MCF 10A (cell line): ENCODE measurements at places on chromosomes 11 and 22. TPM values are rescaled to one million over a fixed set of nuclear protein-coding genes. Genes with fewer than 3 reads are reported as not detected.

GRCh38 chr11:127345819-127346459 lies 345.4 kb upstream of the KIRREL3 start:
- H3K27me3 ChIP-seq = no peaks in the 10 kb centered on the region
- H3K27ac ChIP-seq = no peak overlapping the region
- no peaks in the 10 kb centered on the region for H3K4me1 ChIP-seq
- peak; percentile 58 for DNase-seq

- no peaks in the 10 kb centered on the region for H3K27me3 ChIP-seq
- peaks cover 24% of the 10 kb centered on the region for H3K36me3 ChIP-seq
- H3K4me1 ChIP-seq = peaks cover 35% of the 10 kb centered on the region
- peak overlapping the region; percentile 99 for H3K4me3 ChIP-seq
- peak overlapping the region; percentile 100 for H3K27ac ChIP-seq
- DNase-seq = no peak
These were observed 728 bp downstream of the TBC1D22A start for GRCh38 chr22:46763051-46763705.

DNA sequence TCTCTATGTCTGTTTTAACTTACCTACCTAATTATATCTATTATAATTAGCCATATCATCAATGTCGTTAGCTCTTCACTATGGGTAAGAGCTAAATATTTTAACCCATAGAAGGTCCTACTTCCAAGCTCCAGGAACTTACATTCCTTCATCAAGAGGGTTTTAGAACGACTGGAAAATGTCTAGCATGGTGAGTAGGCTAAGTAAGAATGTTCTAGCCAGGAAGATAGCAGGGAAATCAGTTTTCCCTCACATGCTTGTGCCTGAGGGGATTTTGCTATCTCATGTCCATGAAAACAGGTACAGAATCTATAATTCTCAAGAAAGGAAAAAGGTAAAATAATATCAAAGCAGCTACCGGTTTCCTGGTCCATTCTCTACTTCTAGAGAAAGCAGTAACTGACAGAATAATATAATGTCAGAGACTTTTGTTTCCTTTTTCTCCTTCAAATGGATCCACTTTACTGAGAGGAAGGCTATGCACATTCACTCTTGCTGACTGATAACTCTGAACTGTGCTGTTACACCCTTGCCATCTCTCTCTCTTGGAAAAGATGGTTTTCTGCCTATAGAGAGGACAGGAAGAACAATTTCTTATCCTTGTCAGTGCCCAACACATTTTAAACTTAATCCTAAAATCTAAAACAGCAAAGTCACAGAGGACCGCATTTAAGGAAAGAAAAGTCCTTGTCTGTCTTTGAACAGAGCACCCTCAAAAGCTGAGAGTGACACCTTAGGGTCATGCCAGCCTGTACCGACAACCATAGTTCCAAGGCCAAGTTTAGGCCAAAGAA lies 67.0 kb downstream of the MAML2 start:
- H3K4me3 ChIP-seq = no peak overlapping the region
- peaks cover 35% of the 10 kb centered on the region for H3K4me1 ChIP-seq
- H3K27ac ChIP-seq = peak overlapping the region; percentile 42
- no peaks in the 10 kb centered on the region for H3K27me3 ChIP-seq

DNA sequence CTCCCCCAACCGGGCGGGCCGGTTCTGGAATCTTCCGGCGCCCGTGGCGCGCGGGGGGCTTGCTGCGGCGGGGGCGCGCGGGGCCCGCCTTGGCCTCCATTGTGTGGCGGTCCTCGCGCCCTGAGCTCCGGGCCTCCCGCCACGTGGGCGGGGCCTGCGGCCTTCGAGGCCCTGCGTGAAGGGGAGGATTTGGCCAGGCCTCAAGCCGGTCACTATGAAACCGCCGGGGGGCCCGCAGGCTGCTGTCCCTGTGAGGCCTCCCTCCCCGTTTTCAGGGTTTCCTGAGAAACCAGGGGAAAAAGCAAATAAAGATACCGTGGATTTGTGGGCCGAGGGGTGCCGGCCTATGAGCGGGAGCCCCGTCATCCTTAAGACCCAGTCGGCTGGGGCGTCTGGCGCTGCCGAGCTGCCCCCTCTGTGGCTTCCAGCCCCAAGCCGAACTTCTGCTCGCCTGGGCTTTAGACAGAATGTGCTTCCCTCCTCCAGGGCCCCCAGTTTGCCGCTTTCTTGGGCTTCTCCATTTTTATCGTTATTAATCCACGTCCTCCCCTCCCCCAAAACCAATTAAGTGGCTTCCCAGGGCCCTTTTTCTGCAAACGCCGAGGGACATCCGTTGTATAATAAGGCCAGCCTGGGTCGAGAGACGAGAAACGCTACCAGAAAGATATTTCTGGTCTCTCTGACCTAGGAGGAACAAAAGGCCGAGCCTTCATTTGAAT lies 602 bp downstream of the EWSR1 start:
- peaks cover 60% of the 10 kb centered on the region for H3K36me3 ChIP-seq
- DNase-seq = peak; percentile 48
- H3K4me1 ChIP-seq = peaks cover 39% of the 10 kb centered on the region
- H3K4me3 ChIP-seq = peak overlapping the region; percentile 88
- H3K27ac ChIP-seq = peak overlapping the region; percentile 99

- H3K27ac ChIP-seq = no peak overlapping the region
- H3K36me3 ChIP-seq = no peaks in the 10 kb centered on the region
- H3K27me3 ChIP-seq = peaks cover 11% of the 10 kb centered on the region
- H3K4me1 ChIP-seq = no peaks in the 10 kb centered on the region
- no peak for DNase-seq
These were observed 74.2 kb downstream of the KCNQ1 start for GRCh38 chr11:2518983-2519340.

DNA sequence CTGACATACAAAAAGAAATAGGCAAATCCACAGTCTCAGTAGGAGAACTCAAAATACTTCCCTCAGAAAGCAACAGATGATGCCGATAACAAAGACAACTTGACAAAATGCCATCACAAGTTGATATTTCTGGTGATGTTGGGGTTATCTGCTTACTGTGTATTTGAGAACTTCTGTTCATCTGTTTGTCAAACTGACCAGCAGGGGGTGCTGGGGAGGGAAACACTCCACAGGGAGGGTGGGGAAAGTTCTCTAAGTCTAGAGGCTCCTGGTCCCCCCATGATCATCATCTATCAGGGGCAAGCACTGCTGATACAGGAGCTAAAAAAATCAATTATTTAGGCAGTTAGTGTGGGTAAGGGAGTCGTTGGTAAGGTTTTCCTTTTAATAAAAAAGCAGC lies 19.2 kb downstream of the GLYATL1 start:
- DNase-seq = peak; percentile 41
- no peaks in the 10 kb centered on the region for H3K27me3 ChIP-seq
- H3K4me3 ChIP-seq = no peak overlapping the region
- H3K27ac ChIP-seq = no peak overlapping the region
- H3K4me1 ChIP-seq = no peaks in the 10 kb centered on the region

DNA sequence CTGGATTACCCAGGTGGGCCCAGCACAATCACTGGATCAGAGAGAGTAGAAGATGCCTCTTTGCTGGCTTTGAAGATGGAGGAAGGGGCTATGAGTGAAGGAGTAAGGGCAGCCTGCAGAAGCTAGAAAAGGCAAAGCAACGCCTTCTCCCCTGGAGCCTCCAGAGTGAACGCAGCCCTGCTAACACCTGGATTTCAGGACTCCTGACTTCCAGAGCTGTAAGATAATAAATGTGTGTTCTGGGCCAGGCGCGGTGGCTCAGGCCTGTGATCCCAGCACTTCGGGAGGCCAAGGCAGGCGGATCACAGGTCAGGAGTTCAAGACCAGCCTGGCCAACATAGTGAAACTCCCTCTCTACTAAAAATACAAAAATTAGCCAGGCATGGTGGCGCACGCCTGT lies 102.4 kb downstream of the MORC2 start:
- no peaks in the 10 kb centered on the region for H3K27me3 ChIP-seq
- peaks cover 9% of the 10 kb centered on the region for H3K36me3 ChIP-seq

DNA sequence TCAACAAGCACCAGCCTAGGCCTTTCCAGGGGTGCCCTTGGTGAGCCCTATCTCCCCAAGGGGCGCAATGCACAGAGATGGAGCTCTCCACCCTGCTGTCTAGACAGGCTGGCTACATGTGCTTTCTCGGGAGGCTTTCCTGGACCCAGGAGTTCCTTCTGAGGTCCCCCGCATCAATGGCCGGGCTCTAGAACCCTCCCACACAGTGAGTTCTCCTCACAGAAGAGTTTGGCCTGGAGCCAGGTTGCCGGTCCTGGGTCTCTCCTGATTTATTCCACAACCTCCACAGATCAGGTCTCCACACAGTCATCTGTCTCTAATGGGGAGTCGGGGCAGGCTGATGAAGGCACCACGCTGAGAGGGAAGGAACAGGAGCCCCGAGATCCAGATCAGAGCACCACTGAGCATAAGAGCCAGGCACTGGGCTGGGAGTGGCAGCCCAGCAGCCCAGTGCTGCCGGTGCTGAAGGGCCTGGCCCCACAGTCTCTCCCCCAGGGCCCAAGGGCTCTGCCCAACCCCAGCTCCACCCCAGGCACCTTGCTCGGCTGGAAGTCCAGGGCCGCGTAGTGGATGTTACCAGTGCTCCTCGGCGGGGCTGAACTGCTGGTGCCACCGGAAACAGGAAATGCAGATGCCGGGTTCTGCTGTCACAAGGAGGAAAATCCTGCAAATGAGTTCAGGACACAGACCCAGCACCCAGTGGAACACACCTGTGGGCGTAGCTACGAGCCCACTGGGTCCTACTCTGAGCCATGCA lies 44.7 kb downstream of the GAB4 start:
- no peak for DNase-seq
- H3K36me3 ChIP-seq = no peaks in the 10 kb centered on the region
- no peak overlapping the region for H3K4me3 ChIP-seq
- H3K4me1 ChIP-seq = no peaks in the 10 kb centered on the region
- H3K27me3 ChIP-seq = no peaks in the 10 kb centered on the region

DNA sequence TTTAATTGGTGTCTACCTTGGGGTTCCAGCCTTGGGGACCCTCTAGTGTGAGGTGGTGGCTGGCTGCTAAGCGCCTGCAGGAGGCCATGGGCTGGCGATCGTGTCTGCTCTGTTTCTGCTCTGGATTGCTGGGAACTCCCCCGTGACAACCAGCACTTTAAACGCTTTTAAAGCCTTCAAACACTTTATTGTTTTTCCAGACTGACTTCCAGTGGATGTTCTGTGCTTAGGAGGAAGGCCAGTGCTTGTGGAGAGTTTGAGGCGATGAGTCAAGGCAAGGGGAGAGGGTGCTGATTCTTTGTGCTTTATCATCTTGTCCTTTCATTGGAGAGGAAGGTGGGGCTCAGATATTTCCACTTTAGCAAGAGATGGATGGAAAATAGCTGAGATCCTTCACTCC lies 81.6 kb downstream of the FLI1 start:
- no peak overlapping the region for H3K27ac ChIP-seq
- no peaks in the 10 kb centered on the region for H3K36me3 ChIP-seq
- no peaks in the 10 kb centered on the region for H3K4me1 ChIP-seq

GRCh38 chr11:68033708-68034045 lies 3.2 kb downstream of the NDUFS8 start:
- no peak overlapping the region for H3K4me3 ChIP-seq
- peaks cover 27% of the 10 kb centered on the region for H3K36me3 ChIP-seq
- H3K27me3 ChIP-seq = no peaks in the 10 kb centered on the region
- no peak overlapping the region for H3K27ac ChIP-seq
- no peak for DNase-seq

DNA sequence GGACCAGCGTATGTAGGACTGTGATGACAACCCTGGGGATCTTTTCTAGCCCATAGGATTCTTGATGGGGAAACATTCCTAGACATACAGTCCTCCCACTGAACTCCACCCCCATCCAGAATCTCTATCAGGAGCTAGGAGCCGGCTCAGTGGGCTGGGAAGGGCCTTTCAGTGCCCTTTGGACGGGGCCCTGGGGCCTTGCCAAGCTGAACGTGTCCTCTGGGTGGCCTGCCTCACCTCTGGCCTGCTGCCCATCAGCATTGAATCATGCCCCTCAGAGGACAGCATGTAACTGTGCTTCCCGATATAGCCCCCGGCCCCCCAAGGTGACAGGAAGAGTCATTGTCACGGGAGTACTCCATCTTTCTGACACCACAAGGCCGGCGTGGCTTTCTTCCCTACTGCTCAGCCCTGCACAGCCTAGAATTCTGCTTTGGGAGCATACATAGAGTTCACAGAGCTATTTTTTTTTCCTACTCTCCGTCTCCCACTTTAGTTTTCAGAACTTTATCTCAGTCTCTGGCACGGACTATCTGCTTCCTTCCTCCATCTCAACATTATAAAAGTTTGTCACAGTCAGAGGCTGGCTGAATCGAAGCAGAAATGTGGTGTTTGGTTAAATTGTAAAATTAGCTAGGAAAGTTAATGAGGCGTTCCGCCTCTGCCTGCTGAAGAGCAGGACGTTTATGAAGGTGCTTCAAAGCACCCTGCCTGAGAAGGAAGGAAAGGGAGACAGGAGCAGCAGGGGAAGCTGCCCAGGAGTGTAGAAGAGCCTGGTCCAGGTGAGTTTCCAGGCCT lies 111.9 kb downstream of the ZBTB16 start:
- no peaks in the 10 kb centered on the region for H3K27me3 ChIP-seq
- DNase-seq = peak; percentile 51
- H3K4me1 ChIP-seq = peaks cover 84% of the 10 kb centered on the region
- no peak overlapping the region for H3K4me3 ChIP-seq

GRCh38 chr11:72856551-72857345 lies 42.5 kb downstream of the ATG16L2 start:
- H3K36me3 ChIP-seq = peaks cover 11% of the 10 kb centered on the region
- no peak overlapping the region for H3K4me3 ChIP-seq
- no peaks in the 10 kb centered on the region for H3K27me3 ChIP-seq
- H3K4me1 ChIP-seq = peaks cover 6% of the 10 kb centered on the region
- no peak for DNase-seq
- no peak overlapping the region for H3K27ac ChIP-seq

- no peaks in the 10 kb centered on the region for H3K27me3 ChIP-seq
- no peak for DNase-seq
- no peak overlapping the region for H3K27ac ChIP-seq
- peak overlapping the region; percentile 76 for H3K4me3 ChIP-seq
These were observed 1.4 kb downstream of the PATZ1 start for GRCh38 chr22:31344578-31345330.

DNA sequence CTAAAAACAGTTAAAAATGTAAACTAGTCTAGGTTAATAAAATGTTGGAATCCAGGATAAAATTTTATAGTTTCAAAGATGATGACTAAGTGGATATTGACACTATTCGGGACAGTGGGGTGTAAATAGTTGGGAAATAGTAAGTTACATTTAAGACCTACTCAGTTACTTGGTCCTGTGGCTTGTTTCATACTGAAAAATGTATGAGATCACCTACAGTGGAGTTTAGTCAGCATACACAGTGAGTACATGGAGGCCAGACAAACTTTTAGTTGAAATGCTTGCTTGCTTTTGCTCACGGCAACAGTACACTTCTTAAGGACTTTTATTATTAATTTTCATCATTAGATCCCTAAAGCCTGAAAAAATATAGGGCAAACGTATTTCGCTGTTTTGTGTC lies 16.1 kb downstream of the TRIM22 start:
- no peak overlapping the region for H3K27ac ChIP-seq
- peaks cover 46% of the 10 kb centered on the region for H3K36me3 ChIP-seq
- H3K27me3 ChIP-seq = no peaks in the 10 kb centered on the region
- H3K4me1 ChIP-seq = no peaks in the 10 kb centered on the region
- no peak for DNase-seq
- H3K4me3 ChIP-seq = no peak overlapping the region

GRCh38 chr22:38700270-38700788 lies 414 bp downstream of the JOSD1 start:
- peak overlapping the region; percentile 79 for H3K4me3 ChIP-seq
- peak; percentile 70 for DNase-seq
- peaks cover 27% of the 10 kb centered on the region for H3K4me1 ChIP-seq

PGA5 gene
- total RNA-seq = not detected in 2 replicates

CBL gene
- 35.5 and 45.7 TPM in 2 replicates for total RNA-seq

DNAJB13 gene
- 0.29 and 0.30 TPM in 2 replicates for total RNA-seq

MYRF gene
- 0.16 TPM in 1 of 2 replicates, not detected in the other for total RNA-seq

CST6 gene
- total RNA-seq = not detected in 2 replicates
